Chondrocyte (in vitro differentiated cells): ENCODE measurements at places on chromosomes 5 and 9.

GRCh38 chr9:16619402-16619801, 251.1 kb downstream of the BNC2 start:
- no peak for DNase-seq

- DNase-seq: no peak
These were observed 2.3 kb upstream of the TNIP1 start for GRCh38 chr5:151083081-151083676.

GRCh38 chr5:42267091-42267490, 156.1 kb upstream of the GHR start:
- no peak for DNase-seq

DNA sequence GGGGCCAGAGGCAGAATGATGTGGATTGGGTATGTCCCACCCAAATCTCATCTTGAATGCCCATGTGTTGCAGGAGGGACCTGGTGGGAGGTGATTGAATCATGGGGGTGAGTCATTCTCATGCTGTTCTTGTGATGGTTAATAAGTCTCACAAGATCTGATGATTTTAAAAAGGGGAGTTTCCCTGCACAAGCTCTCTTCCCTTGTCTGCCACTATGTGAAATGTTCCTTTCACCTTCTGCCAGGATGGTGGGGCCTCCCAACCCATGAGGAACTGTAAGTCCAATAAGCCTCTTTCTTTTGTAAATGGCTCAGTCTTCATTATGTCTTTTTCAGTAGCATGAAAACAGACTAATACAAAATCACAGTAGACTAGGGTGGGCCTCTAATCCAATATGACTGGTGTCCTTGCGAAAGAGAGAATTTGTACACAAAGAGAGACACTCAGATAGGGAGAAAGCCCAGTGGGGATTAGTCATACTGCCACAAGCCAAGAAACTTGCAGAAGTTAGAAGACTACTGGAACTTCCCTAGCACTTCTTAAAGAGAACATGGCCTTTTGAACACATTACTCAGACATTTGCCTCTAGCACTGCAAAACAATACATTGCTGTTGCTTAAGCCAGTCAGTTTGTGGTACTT, 68.4 kb downstream of the ANXA1 start:
- DNase-seq: no peak

- no peak for DNase-seq
These were observed 86.7 kb downstream of the SLC44A1 start for GRCh38 chr9:105331160-105331559.

DNA sequence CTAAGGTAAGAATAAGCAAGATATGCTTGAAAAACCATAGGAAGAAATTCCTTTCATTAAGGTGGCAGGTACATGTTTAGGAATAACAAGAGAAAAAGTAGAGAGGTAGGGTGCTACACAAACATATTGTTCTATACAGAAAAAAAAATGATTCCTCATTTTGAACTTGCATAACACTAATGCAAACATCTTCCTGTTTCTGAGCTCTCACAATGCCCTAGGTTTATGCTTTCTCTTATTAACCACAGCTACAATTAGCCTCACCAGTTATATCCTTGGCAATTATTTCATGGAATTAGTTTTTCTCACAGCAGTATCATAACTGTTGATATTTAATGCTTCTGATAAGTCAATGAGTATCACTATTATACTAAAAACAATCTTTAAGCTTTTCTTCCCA, 20.7 kb downstream of the CEMIP2 start:
- DNase-seq: no peak

DNA sequence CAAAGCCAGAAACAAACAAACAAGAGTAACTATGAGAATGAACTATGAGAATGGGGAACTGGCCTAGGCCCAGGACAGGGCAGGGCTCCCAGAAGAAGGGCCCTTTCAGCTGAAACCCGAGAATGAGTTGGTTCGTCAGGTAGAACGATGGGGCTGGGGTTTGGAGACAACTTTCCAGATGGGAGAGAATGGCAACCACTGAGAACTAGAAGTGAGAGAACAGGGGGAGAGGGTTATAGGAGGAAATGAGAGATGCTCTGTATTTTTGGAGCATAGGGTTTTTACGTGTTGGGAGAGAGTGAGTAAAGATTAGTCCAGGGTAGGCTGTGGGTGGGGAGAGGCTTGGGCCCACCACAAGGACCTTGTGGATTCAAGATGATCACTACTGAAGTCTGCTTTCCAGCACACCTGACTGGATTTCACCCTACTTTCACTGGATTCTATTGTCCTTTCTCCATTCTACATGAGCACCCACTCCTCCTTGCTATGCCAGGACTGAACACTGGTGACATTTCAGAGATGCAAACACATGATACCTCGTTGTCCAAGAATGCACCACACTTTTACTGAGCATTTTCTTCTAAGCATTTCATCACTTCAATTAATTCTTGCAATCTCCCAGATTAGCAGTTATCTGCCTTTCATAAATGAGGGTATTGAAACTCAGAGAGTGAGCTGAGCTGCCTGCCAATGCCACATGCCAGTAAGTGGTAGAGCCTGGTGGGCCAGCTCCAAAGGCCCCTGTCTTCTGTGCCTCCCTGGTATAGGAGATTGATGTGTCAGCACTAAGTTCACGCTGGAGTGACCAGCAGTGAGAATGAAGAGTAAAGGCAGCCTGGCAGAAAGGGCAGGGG, 3.2 kb upstream of the TMEM268 start:
- no peak for DNase-seq

DNA sequence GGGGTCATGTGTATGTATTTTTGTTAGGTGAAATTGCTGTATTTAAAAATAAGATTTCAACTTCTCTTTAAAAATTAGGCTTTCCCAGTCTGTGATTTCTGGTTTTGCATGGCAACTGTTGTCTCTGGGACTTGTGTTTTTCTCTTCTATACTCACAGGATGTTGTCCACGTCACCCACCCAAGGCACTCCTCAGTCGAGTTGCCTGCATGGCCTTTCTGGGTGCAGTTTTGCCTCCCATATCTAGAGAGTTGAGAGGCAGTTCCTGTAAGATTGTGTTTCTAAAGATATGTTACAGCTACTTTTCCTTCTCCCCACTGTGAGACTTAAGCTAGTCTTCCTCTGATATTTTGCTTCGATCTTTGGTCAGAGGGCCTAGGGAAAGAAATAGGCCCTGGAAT, 2.3 kb upstream of the ASPN start:
- no peak for DNase-seq

DNA sequence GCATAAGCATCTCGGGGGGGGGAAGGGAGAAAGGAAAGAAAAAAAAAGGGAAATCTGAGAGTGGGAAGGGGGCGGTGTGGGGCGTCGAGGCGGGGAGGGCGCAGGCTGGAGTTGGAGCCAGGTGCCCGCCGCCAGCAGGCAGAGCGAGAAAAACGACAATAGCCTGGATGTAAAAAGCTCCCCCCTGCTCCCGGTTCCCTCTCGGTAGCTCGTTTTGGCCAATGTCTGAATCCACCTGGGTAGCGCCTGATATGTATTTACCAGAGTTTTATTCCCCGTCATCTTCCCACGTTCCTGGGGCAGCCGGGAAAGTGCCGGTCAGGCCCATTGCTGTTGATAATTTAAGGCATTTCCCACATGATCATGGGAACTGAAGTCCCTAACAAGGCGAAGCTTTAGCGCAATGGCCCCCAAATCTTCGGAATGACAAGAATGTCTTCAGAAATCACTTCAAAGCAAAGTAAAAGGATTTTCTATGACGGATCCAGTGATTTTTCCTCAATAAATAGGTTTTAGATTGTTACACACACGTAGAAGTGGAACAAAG, 3.0 kb upstream of the OTP start:
- no peak for DNase-seq
